NCI-H526 treated with DMSO at 0.1 percent for 48 hours (cell line): ENCODE measurements at places on chromosomes 2 and 18.
A peak's percentile ranks its signal among the peaks of the same experiment; 100 is the strongest.

GRCh38 chr2:208040199-208041171 lies 15.2 kb upstream of the PLEKHM3 start:
- peak; percentile 14 for DNase-seq

GRCh38 chr2:211371465-211371864 lies 815.1 kb downstream of the CPS1 start:
- no peak for DNase-seq

DNA sequence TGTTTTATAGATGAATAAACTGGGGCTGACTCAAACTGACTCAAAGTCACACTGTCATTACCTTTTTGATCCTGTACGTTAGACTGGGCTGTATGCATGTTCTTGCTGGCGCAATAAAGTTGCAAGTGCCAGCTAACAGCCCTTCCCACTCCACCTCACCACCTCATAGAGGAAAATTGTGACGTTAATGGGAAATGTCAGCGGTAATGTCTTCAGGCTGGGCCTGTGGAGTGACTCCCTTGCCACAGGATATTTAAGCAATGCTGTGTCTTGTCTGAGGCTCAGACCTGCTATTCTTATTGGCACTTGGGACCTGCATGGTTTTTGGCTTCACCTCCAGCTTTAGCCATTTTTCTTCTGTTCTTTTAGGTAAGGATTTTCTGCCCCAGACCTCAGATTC lies 25.2 kb upstream of the CASP10 start:
- no peak for DNase-seq

DNA sequence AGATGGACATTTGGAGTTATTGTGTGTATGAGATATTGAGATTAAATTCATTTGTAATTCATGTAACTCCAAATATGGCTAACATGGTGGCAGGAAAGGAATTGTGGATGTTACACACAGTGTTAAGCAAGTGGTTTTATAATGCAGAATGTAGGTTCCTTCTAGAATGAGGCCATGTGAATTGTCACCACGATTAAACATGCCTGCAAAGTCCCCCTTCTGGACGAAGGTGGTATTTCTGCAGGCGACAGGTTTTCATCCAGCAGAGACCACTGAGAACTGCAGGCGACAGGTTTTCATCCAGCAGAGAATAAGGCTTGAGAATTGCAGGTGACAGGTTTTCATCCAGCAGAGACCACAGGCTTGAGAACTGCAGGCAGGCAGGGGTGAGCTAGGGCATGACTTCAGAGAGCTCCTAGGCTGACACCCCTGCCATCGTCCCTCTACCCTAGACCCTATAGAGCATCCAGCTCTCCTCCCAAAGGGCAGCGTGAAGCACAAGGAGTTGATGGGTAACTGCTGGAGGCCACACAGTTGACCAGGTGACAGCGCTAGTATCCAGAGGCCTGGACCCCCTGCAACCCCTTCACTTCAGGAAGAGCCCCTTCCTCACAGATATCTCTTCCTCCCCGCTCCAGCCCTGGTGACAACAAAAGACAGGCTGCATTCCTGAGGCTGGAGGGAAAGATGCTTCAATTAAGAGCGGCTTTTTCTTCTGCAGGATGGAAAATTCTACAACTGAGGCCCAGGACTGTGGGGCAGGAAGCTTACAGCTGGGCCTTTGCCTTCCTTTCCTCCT lies 175.8 kb downstream of the LOXHD1 start:
- no peak for DNase-seq

DNA sequence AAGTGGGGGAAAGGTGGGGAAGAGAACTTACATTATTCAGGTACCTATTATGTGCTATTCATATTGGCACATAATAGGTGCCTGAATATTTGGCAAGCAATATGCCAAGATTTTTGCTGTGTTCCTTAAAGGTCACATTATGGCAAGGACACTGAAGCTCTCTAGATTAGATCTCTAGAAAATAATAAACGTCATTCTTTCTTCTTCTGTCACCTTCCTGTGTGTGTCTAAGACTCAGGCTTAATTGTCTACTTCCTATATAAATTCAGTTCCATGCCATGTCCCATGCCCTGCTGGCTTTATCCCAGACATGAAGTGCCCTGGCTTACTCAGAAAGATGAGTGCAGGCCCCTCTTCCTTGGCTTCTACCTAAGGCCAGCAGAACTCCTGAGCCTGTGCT lies 191.1 kb upstream of the CTAGE1 start:
- no peak for DNase-seq

- DNase-seq, result no peak
Measured at GRCh38 chr2:157898591-157898996, 22.5 kb upstream of the ACVR1 start.

GRCh38 chr18:35611518-35611917 lies 30.0 kb downstream of the GALNT1 start:
- DNase-seq, result no peak

- DNase-seq, result no peak
Measured at GRCh38 chr2:200466425-200467418, 43.1 kb downstream of the KCTD18 start.

GRCh38 chr2:173323371-173323770 lies 31.3 kb upstream of the CDCA7 start:
- no peak for DNase-seq

DNA sequence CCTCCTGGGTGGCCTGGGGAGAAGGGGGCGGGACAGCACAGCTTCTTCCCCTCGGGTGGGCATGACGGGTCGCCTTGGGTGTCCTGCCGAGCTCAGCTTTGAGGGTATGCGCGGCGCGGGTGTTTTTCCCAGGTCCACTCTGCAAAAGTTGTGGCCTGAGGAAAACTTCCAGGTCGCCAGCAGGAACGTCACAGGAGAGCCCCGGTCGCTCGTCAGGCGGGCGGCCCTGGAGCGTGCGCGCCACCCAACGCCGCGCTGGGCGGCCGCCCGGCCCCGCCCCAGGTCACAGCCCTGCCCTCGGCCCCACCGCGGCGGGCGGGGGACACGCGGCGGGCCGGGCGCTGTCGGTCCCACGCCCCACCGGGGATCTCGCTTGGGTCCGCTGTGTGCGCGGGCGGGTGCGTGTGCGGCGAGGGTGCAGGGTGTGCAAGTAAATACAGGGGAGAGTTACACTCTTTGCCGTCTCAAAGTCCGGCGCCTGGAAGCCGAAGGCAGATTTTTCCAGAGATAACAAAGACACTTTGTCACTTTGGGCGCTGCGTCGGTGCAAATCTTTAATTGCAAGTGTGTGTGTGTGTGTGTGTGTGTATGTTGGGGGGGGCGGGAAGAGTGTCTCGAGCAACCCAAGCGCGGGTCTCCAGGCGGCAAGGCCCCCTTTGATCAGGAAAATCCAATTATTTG lies 616 bp upstream of the SP5 start:
- no peak for DNase-seq

DNA sequence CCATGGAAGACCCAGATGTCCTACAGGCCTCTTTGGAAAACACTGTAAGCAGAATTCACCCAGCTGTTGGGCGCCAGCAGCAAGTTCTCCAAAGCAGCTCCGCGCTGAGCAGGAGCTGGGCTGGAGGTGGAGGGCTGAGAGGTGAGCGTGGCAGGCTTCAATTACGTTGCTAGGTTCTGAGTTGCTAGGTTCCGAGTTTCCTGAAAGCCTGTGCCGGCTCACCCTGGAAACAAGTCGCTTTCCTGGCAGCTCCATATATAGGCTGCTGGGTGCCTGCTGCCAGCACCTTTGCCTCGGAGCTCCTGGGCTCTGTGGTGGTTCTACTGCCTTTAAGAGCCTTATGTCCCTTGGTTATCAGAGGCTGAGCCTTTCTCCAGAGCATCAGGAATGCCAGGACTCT lies 14.4 kb upstream of the EGR4 start:
- DNase-seq, result no peak

DNA sequence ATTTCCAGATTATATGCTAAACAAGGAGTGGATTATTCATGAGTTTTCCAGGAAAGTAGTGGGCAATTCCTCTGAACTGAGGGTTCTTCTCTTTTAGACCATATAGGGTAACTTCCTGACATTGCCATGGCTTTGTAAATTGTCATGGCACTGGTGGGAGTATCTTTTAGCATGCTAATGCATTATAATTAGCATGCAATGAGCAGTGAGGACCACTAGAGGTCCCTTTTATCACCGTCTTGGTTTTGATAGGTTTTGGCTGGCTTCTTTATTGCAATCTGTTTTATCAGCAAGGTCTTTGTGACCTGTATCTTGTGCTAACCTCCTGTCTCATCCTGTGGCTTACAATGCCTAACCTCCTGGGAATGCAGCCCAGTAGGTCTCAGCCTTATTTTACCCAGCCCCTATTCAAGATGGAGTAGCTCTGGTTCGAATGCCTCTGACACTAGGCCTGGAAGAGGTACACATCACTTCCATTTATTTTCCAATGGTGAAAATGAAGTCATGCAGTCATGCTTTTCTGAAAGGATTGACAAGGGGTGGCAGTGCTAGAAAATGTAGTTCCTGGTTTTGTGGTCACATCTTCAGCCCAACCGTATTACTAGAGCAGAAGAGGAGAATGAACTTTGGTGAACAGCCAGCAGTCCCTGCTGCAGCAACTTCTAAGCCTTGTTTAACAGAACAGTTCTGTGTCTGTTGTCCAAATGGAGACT lies 26.6 kb upstream of the ITGA4 start:
- DNase-seq, result no peak

DNA sequence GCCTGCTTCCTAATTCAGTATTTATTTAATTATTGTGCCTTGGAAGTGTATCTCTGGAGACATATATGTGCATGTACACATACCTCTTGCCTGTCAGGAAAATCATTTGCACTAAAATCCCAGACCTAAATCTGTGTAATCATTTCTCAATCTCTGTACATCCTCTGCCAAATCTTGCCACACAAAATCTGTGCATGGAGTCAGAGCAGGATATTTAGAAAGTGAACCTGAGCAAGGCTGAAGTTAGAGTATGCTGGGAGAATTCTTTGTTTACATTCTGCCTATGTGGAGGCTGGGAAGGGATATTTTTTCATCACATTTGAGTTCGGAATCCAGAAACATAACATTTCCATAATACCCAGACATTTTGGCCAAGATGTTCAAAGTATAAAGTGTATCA lies 9.3 kb downstream of the XRCC5 start:
- DNase-seq, result no peak

GRCh38 chr2:3406501-3406900 lies 27.0 kb downstream of the TRAPPC12 start:
- no peak for DNase-seq

GRCh38 chr2:120452131-120452530 lies 106.2 kb downstream of the INHBB start:
- DNase-seq, result no peak

DNA sequence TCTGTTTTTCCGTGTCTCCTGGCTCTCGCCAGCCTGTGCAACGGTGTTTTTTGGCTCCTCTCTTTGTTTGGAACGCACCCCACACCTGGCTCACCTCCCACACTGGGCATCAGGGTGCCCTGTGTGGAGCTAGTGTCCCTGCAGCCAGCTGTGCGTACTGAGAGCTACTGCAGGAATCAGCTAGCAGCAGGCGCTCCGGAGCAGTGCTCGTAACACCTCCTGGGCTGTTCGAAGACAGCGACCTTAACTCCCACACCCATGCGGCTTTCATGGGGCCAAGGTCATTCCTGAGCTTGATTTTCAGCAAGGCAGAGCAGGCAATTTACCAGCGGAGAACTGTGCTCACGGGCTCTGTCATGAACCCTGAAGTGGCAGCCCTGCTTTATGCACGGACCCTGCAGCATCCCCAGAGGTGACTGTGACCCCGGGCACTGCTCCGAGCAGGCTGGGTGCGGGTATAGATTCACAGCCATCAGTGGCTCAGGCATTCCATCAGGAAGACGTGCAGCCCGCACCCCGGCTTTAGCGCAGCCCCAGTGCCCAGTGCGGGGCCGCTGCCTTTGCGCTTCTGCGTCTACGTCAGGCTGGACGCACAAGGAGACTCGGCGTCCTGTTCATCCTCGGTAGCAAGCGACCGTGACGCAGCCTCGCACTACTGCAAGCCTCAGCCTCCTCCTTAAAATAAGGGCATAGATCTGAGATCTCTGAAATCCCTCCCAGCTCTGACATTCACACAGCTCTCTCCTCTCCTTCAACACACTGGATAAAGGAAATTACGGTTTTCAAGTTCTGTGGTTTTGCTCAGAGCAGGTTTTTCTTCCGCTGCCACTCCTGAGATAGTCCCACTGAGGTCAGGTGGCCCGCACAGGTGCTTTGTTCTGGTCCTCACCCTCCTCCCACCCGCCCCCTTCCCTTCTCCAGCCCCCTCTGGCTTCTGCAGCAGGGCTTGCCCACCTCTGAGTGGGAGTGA lies 58.2 kb downstream of the ADI1 start:
- no peak for DNase-seq
